ENCODE measurements at places on chromosomes 16 and 17. TPM values are rescaled to one million over a fixed set of nuclear protein-coding genes. Genes with fewer than 3 reads are reported as not detected.

DNA sequence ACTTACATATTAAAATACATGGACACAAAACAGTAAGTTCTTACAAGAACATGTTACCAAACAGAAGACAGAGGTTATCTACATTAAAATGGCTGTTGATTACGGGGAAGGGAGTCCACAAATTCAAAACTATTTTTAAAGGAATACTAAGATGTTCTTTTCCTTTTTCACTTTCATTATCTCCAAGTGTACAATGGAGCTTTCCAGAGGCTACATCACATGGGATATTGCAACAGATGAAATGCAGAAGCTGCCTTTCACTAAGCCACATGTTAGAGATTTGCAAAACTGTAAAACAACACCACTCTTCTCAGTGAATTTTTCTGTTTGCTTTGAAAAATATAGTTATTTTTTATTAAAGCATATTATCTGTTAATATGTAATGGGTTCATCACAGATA, 53.6 kb downstream of the XPO6 start:
- no peak for DNase-seq
- H3K27me3 ChIP-seq = no peaks in the 10 kb centered on the region
- H3K4me1 ChIP-seq = peaks cover 20% of the 10 kb centered on the region
- H3K4me3 ChIP-seq = no peak overlapping the region
- peak overlapping the region; percentile 62 for H3K27ac ChIP-seq

GRCh38 chr16:30186782-30187555, 3.6 kb downstream of the CORO1A start:
- H3K4me1 ChIP-seq = peaks cover 7% of the 10 kb centered on the region
- no peaks in the 10 kb centered on the region for H3K27me3 ChIP-seq
- no peak overlapping the region for H3K27ac ChIP-seq
- DNase-seq = peak; percentile 66

- no peaks in the 10 kb centered on the region for H3K27me3 ChIP-seq
- no peak overlapping the region for H3K4me3 ChIP-seq
- H3K27ac ChIP-seq = no peak overlapping the region
Observed at GRCh38 chr17:4214157-4214556, 49.6 kb downstream of the ANKFY1 start.

DNA sequence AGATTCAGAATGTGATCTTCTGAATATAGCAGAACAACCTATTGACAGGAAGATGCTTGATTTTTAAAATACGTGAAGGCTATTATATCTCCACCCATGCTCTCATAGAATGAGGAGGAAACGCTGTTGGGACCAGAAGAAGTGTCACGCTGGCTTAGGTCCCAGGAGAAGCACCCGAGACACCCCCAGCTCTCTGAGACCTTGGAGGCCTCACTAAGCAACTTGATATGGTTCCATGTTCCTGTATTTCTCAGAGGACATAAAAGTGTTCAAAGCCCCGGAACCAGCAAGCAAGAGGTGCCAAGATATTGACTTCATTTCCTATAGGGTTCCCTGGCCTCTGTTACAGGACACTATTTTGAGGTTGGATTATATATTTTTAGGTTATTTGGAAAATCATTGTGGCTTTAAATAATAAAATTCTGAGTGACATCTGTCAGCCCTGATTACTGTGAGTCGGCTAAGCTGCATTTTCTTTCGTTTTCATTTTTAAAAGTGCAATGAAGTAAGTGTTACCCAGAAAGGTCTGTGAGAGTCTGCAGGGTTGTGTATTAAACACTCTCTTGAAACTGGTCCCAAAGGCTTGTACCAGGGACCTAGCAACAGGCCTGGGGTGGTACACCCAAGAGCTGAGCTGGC, 400.0 kb downstream of the SOX9 start:
- H3K27me3 ChIP-seq = no peaks in the 10 kb centered on the region
- H3K27ac ChIP-seq = no peak overlapping the region

Gene PABPN1L
- not detected for total RNA-seq

GRCh38 chr16:19705843-19706242, 12.2 kb downstream of the KNOP1 start:
- no peak for DNase-seq
- no peak overlapping the region for H3K27ac ChIP-seq
- H3K4me3 ChIP-seq = no peak overlapping the region
- no peaks in the 10 kb centered on the region for H3K27me3 ChIP-seq
- H3K36me3 ChIP-seq = peaks cover 10% of the 10 kb centered on the region
- H3K4me1 ChIP-seq = peaks cover 20% of the 10 kb centered on the region

DNA sequence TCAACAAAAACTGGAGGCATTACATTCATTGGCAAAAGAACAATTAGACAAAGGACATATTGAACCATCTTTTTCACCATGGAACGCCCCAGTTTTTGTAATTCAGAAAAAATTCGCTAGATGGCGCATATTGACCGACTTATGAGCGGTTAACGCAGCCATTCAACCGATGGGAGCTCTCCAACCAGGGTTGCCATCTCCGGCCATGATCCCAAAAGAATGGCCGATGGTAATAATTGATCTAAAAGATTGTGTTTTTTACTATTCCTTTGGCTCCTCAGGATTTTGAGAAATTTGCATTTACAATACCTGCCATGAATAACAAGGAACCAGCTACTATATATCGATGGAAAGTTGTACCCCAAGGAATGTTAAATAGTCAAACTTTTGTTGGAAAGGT, 21.4 kb downstream of the ALOX15B start:
- DNase-seq = peak; percentile 53
- H3K27me3 ChIP-seq = peaks cover 24% of the 10 kb centered on the region
- H3K4me1 ChIP-seq = peaks cover 9% of the 10 kb centered on the region
- H3K36me3 ChIP-seq = no peaks in the 10 kb centered on the region
- H3K4me3 ChIP-seq = no peak overlapping the region

Gene CRAMP1
- 18.6 TPM for total RNA-seq

GRCh38 chr17:9371019-9371418, 204.6 kb downstream of the STX8 start:
- peaks cover 7% of the 10 kb centered on the region for H3K4me1 ChIP-seq
- no peaks in the 10 kb centered on the region for H3K27me3 ChIP-seq
- no peak overlapping the region for H3K4me3 ChIP-seq
- H3K27ac ChIP-seq = no peak overlapping the region

GRCh38 chr17:46764709-46765401, 53.6 kb downstream of the WNT3 start:
- H3K27me3 ChIP-seq = no peaks in the 10 kb centered on the region
- no peaks in the 10 kb centered on the region for H3K36me3 ChIP-seq
- no peak overlapping the region for H3K27ac ChIP-seq
- no peak overlapping the region for H3K4me3 ChIP-seq

Gene KCNG4
- not detected for total RNA-seq

Gene KCNH6
- total RNA-seq = not detected

DNA sequence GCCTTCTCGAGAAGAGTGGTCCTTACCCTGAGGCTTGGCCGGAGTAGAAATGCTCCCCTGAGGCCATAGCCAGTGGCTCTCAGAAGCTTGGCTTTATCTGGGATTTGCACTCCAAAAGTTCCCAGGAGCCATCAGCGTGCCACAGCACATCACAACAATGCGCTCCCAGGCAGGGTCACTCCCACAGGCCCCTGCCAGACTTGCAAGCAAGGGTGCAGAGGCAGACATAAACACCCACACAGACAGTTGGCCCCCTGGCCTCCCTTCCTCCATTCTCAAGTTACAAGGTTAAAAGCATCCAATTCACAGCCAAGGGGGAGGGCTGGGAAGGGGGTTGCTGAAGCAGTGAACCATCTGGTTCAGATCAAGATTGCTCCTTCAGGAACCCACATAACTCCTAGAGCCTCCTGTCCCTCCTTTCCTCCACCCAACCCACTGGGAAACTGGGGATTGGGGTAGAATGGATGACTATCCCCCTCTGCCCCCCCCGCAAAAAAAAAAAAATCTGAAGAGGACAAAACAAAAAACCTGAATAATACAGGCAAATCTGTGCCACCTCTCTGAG, 1.8 kb downstream of the ST3GAL2 start:
- no peak overlapping the region for H3K4me3 ChIP-seq
- H3K36me3 ChIP-seq = no peaks in the 10 kb centered on the region
- no peaks in the 10 kb centered on the region for H3K27me3 ChIP-seq

DNA sequence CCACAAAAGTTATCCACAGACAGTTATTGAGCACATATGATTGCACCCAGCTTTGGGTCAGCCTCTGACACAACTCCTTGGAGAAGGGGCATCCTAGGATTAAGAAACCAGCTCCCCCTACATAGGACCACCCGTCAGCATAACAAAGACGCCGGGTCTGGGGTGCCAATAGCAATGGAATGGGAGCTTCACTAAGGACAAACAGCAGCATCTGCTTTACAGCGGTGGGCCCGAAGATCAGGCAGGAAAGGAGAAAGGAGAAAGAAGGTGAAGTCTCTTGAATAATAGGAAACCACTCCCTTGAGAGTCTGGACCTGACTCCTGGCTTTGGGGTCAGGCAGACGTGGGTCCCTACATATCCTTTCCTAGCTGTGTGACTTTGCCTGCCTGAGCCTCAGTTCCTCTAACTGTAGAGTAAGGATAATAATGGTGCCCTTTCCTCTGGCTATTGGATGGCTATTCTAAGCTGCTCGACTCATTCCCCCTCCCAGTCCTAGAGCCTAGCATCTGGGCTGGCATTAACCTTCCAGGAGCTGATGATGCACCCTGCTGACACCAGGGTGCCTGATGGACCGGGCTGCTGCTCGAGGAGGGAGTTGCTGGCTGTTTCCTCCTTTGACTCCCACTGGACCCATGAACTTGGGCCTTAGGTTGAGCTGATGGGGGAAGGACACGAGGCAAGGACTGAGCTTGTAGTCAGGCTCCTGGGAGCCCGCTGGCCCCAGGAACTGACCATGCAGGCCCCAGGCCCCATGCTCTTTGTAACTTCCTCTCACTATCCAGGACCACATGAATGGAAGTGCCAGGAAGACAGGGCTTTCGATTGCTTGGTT, 94.2 kb downstream of the C16orf78 start:
- no peak overlapping the region for H3K4me3 ChIP-seq
- no peak overlapping the region for H3K27ac ChIP-seq
- no peaks in the 10 kb centered on the region for H3K27me3 ChIP-seq
- no peak for DNase-seq

- H3K27me3 ChIP-seq = no peaks in the 10 kb centered on the region
- DNase-seq = no peak
- no peak overlapping the region for H3K4me3 ChIP-seq
- H3K27ac ChIP-seq = no peak overlapping the region
- H3K4me1 ChIP-seq = peaks cover 35% of the 10 kb centered on the region
Observed at GRCh38 chr17:57603546-57603945, 141.6 kb downstream of the CCDC182 start.

Gene PPP1R27
- not detected for total RNA-seq

- H3K27me3 ChIP-seq = no peaks in the 10 kb centered on the region
- peaks cover 61% of the 10 kb centered on the region for H3K36me3 ChIP-seq
- H3K27ac ChIP-seq = no peak overlapping the region
- no peak overlapping the region for H3K4me3 ChIP-seq
- DNase-seq = no peak
Observed at GRCh38 chr16:72111657-72112451, 18.2 kb downstream of the DHX38 start.

DNA sequence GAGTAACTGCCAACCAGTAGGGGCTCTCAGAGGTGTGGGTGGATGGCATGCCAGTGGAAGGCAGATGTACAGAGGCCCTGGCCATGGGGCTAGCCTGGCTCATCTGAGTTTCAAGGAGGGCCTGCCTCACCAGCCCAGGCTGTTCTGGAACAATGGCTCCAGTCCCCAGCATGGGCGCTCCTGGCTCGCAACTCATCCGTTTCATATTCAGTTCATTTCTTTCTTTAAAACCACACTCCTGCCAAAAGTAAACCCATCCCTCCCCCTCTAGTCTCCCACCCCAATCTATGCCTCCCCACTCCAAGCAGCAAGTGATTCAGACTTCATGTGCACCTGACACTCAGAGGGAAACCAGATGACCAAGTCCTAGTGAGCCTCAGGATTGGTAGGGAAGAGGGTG, 2.4 kb downstream of the CCL13 start:
- no peak overlapping the region for H3K27ac ChIP-seq
- H3K4me3 ChIP-seq = no peak overlapping the region
- no peaks in the 10 kb centered on the region for H3K4me1 ChIP-seq

DNA sequence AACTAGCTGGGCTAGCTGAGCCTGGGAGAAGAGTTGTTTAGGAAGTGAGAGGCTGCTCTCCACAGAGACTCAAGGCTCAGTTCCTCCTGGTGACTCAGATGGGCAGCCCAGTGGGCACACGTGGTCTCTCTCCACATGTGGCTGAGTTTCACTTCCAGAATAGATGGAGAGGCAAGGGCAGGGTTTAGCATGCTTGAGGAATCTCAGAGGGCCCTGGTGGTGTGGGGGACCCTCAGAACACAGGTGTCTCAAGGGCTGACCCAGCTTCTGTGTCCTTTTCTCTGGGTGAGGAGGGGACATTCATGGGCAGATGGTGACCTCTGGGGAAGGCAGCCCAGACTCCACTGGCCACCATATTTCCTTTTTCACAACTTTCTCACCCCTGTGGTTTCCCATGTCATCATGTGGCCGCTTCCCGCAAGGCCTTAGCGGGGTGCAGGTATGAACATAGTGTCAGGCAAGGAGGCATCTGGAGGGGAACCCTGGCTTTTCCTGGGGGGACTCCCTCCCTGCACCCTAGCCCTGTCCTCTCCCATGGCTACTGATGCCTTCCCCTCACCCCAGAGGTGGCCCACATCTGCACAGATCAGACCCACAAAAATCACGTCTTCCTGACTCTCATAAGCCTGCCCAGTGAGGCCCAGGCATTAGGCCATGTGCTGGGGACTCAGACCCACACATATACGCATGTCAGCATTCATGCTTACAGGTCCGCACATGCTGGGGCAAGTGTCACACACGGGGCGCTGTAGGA, 3.3 kb downstream of the GRN start:
- H3K36me3 ChIP-seq = peaks cover 30% of the 10 kb centered on the region
- H3K27me3 ChIP-seq = no peaks in the 10 kb centered on the region
- no peak overlapping the region for H3K4me3 ChIP-seq
- H3K27ac ChIP-seq = no peak overlapping the region
- DNase-seq = no peak

- H3K4me1 ChIP-seq = peaks cover 38% of the 10 kb centered on the region
- peak; percentile 65 for DNase-seq
- H3K27ac ChIP-seq = peak overlapping the region; percentile 100
- H3K27me3 ChIP-seq = no peaks in the 10 kb centered on the region
- H3K4me3 ChIP-seq = peak overlapping the region; percentile 50
Observed at GRCh38 chr16:526181-527014, 1.1 kb upstream of the CAPN15 start.

- H3K4me1 ChIP-seq = no peaks in the 10 kb centered on the region
- no peak overlapping the region for H3K27ac ChIP-seq
- no peaks in the 10 kb centered on the region for H3K36me3 ChIP-seq
- H3K27me3 ChIP-seq = no peaks in the 10 kb centered on the region
- no peak overlapping the region for H3K4me3 ChIP-seq
Observed at GRCh38 chr17:65283704-65284103, 146.5 kb downstream of the RGS9 start.
